ENCODE measurements at places on chromosomes 16 and 17.

GRCh38 chr16:30528799-30529457, 2.6 kb upstream of the ZNF768 start:
- DNase-seq: no peak

GRCh38 chr17:33261820-33262219, 31.3 kb downstream of the ASIC2 start:
- DNase-seq: no peak

DNA sequence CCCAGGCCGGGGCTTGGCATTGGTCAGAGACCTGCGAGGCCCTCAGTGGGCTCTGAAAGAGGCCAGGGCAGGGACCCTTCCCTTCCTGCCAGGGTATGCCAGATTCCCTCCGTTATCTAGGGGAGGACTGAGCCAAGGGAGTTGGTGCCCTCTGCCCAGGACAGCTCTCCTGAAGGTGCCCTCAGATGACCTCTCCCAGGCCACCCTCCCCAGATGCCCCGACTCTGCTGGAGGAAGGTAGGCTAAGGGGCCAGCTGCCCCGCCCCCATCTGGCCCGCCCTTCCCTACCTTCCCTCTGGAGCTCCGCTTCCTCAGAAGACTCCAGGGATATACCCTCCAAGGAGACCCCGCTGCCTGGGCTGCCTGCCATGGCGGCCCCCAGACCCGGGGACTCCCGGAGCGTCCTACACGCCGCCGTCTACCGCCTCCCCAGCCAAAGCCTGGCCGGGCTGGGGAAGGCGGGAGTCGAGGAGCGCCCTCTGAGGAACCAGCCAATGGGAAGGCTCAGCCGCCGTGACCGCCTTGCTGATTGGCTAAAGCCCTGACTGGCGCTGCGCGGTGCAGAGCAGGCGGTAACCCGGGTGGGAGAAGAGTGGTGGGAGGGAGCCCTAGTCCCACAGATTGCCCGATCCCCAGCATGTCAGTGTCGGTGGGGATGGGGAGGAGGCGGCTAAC, 7.0 kb downstream of the MPP2 start:
- peak; percentile 91 for DNase-seq

DNA sequence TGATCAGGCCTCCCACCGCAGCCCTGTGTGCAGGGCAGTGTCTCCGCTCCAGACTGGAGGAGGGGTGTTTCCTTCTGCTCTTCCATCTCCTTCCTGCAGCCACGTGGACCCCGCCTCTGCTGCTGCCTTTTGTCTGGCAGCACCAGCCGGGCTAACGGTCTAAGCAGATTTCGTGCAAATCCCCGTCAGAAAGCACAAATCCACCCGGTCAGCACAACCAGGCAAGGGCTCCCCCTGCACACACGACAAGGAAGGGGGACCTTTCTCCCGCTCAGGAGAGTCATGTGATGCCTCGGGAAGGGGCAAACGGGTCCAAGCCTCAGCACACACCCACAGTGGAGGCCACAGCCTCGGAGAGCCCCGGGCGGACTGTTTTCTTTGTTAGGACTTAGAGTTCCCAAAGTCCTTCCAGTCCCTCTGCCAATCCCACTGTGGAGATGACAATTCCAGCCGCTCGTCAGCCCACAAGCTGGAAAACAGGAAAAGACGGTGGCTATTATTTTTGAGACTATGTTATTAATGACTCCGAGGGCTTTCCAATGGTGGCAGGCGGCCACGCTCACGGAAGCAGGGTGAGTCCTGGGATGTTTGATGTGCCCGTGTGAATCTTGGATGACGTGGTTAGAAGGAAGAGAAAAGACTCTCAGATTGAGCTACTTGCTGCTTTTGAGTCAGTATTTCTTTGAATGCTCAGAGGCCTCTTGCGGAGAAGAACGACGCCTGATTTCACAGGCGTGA, 22.5 kb upstream of the MEAK7 start:
- DNase-seq: no peak

GRCh38 chr16:11670171-11671131, 2.2 kb downstream of the SNN start:
- peak; percentile 50 for DNase-seq

GRCh38 chr16:11824362-11824761, 27.0 kb downstream of the RSL1D1 start:
- DNase-seq: no peak

DNA sequence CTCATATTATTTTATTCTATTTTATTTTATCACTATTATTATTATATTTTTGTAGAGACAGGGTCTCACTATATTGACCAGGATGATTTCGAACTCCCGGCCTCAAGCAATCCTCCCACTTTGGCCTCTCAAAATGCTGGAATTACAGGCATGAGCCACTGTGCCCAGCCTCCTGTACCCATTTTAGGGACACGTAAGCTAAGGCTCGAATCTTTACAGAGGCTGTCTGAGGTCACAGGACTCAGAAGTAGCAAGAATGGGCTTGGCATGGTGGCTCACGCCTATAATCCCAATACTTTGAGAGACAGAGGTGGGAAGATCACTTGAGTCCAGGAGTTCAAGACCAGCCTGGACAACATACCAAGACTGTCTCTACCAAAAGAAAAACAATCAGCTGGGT, 12.7 kb upstream of the ABAT start:
- DNase-seq: no peak

DNA sequence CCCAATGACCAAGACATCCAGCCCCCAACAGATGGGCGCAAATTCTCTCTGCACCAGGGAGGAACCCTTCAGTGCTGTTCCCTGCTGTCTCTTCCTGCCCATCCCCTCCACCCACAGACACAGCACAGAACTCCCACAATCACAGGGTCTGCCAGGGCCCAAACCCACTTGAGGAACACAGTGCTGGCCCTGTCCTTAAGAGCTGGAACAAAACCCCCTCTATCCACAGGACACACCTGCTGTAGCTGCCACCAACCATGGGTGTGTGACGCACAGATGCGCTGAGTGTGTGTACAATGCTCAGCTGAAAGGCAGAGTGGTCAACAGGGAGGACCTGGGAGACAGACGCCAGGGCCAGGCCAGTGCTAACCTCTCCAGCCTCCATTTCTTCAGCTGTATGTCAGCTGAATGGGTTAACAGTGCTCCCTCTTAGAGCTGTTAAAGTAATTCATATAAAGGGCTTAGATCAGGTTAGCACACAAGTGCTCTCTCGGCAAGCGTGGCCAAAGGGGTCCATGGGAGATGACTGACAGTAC, 62.1 kb downstream of the AMFR start:
- peak; percentile 4 for DNase-seq

Measured in activated T-cell treated with anti-CD3 and anti-CD28 coated beads, Interleukin-2, amount 50 U/mL, for 48 hours (primary cell).